Fibroblast of skin of right quadriceps (primary cell): ENCODE measurements at places on chromosomes 3 and 15.
A peak's percentile ranks its signal among the peaks of the same experiment; 100 is the strongest.

GRCh38 chr15:25771338-25771706 is 91.8 kb downstream of the ATP10A start:
- no peak for DNase-seq

DNA sequence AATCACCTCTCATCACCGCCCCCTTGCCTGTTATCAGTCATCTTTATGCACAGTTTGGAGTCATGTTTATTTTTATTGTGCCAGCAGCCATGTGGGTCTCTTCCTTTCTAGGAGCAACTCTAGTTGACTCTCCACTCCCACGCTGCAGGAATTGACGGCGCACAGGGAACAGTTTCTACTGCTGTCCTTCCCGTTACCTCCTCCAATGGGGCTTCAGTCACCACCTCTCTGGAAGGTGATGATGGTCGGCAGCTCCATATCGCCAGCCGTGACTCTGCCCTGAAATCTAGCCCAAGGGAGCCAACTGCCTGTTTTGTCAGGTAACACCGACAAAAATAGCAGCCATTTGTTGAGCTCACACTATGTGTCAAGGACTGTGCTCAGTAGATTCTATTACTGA is 35.6 kb upstream of the FAM107A start:
- no peak for DNase-seq

GRCh38 chr3:150149651-150150051 is 179.0 kb upstream of the PFN2 start:
- peak; percentile 90 for DNase-seq

DNA sequence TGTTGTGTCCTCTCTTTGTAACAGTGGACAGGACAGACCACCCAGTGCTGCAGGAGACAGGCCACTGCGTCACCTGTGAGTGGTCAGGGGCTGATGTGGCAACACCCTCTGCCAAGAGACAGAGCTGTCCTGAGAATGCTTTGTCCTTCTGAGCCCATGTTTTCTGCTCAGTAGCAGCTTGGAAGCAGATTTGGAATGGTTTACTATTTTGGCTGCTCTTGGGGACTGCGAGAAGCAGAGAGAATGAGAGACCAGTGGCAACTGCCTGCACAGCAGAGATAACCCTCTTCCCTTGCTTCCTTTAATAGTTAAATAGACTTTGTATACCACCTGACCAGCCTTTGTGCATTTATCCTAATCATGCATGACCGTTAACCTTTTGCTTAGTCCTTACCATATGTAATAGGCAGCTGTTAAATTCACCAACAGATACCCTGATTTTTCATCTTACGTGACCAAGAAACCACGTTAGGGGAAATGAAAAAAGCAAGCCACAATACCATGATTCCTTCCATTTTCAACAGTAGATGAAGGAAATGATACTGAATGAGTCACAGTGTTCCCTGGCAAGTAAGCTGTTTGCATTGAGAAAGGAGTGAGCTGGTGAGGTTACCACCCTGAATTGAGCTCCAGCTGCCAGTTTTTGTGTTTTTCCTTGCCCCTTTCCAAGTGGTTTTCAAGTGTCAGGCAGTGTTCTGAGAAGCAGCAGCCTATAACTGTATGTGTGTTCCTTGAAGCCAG is 35.5 kb downstream of the B3GALNT1 start:
- peak; percentile 47 for DNase-seq

DNA sequence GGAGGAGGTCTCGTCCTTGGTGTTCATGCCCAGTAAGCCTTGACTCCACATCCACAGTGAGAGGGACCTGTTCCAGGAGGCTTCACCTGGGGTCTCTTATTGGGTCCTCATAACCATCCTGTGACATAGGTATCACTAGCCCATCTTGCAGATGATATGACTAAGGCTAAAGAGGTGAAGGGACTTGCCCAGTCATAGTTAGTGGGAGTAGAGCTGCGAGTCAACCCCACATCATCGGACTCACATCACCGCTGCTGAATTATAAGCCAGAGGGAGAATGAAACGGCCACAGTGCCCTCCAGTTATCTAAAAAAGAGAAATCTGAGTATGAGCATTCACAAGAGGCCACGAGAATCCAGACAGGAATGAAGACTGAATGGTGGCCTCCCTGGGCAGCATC is 66.0 kb downstream of the MESD start:
- no peak for DNase-seq

DNA sequence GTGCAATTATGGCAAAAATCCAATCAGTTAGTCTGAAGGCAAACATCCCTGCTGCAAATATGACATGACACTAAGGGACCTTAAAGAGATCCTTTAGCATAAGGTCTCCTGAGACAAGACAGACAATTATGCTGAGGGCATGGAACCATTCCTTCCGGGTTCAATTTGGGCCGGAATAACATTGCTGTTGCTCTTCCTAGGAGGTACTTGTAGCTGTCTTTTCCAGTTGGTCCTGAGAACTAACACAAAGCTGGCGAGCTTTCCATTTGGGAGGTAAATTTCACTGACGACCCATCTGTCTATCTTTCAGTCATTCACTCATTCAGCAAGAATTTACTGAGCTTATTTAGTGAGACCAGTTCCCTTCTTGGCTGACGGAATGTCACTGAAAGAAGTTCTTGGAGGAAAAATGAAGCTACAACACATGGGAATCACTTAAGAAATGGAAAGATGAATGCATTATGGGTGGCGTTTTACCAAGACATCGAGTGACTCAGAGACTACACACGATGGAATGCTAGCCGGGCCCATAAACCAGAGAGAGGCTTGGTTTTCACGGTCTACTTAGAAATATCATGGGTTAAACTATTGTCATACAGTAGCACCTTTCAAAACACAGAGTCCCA is 215.5 kb downstream of the PDZRN3 start:
- peak; percentile 88 for DNase-seq

DNA sequence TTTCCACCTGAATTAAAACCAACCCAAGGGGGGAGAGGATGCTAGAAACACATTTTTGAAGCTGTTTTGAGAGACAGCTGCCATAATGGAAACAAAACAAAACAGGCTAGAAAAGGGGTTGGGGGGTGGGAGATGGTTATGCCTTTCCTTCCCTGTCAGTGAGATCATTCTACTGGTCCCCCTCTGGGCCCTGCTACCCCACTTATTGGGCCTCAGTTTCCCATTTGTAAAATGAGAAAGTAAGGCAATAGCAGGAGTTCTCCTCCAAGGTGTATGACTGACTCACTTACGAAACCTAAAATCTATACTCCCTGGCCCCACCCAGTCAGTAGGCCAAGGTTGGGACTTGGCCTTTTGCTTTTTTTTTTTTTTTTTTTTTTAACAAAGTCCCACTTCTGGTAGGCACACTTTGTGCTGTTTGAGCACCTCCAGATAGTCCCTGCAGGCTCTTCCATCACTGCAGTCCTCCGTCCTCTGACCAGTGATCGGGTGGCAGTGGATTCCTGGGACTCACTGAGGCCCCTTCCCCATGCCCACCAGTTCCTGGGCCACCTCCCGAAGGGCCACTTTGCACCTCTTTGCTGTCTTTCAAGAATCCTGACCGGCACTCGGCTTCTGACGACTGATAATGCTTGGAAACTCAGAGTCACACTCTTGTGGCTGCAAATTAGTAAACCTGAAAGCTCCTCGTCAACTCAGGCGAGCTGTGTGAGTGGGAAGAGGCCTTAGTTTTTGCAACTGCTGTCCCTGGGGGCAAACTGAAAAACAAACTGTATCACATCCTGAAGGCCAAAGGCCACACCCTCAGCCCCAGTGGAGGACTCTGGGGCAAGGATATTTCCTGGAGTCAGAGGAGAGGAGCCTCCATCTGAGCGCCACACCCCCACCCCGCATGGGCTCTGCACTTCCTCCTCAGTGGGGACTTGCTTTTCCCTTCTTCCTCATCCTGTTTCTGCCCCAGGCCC is 6.7 kb upstream of the PSTPIP1 start:
- DNase-seq, result no peak

DNA sequence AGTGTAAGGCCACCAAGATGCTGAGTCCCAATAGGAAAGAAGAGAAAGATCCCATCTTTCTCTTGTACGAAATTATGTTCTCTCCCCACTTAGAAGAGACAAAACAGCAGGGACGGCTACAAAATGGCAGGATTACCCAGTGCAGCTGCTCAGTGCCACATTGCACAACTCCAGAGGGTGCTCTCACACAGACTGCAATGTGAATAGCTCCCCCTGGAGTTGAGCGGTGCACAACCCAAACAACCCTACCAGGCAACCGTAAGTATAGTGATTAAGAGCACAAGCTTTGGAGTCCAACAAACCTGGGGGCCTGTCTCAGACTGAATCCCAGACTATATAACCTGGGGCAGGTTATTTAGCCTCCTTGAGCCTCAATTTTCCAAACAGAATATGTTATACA is 3.1 kb upstream of the BHLHE40 start:
- peak; percentile 54 for DNase-seq

- DNase-seq, result no peak
These were observed 7.3 kb downstream of the ACOX2 start for GRCh38 chr3:58529516-58530353.

- DNase-seq, result peak; percentile 12
These were observed 35.3 kb upstream of the PPP2R3A start for GRCh38 chr3:135930255-135930654.

GRCh38 chr3:157520485-157521150 is 17.4 kb upstream of the VEPH1 start:
- DNase-seq, result no peak

GRCh38 chr3:66083784-66084213 is 45.1 kb upstream of the MAGI1 start:
- no peak for DNase-seq

- peak; percentile 48 for DNase-seq
These were observed 44.0 kb upstream of the ALDH1A3 start for GRCh38 chr15:100835636-100836035.

DNA sequence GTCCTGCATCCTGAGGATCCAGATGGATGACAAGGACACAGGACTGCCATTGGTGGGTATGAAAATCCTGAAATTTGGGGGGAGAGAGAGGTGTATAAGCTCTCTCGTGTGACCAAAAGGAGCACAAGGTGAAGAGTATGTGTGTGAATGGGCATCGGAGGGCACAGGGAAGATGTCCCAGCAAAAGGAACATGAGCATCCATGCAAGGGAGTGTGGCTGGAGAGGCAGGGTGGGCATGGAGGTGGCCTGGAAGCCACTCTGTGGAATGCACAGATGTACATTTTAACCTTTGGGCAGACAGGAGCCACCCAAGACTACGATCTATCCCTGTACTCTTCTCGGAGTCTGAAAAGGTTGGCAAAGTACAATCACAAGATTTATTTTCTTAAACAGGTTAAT is 54.5 kb downstream of the CAPN7 start:
- no peak for DNase-seq

DNA sequence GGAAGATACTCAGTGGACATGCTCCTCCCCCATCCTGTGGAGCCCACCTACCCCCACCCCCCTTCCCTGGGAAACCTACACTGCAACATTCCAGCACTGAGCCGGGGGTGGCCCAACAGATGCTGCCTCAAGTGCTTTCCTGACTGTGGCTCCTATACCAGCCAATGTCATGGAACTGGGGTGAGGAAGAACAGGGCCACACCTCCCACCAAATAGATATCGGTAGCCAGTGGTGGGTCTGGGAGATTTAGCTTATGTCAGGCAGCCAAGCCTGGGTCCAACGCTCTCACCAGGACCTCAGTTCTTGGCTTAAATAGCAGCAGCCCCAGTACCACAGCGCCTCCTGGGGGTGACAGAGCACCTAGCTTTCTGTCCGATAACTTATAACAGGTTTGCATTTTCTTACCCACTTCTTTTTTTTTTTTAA is 30.3 kb downstream of the CDC25A start:
- DNase-seq, result peak; percentile 45

GRCh38 chr15:75032395-75032794 is 9.0 kb downstream of the PPCDC start:
- no peak for DNase-seq

DNA sequence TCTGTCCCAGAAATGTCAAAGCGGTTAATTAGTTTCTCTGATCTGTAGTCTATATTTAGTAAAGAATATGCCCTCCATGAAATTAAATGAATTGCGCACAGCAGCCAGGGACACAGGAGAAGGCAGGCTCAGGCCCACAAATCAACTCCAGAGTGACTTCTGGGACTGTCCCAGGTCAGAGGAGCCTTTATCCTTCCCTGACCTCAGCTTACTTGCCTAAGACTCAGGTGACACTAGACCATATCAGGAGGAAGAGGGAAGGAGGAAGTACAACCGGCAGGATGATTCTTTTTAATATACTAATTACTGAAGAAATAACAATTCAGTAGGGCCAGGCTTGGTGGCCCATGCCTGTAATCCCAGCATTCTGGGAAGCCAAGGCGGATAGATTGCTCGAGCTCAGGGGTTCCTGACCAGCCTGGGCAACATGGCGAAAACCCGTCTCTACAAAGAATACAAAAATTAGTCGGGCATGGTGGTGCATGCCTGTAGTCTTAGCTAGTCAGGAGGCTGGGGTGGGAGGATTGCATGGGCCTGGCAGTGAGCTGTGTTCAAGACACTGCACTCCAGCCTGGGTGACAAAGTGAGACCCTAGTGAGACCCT is 1.8 kb upstream of the GPR15 start:
- no peak for DNase-seq

GRCh38 chr3:192281207-192281880 is 446.0 kb downstream of the FGF12 start:
- no peak for DNase-seq

GRCh38 chr15:89198934-89199333 is 22.4 kb downstream of the RLBP1 start:
- DNase-seq, result no peak

GRCh38 chr3:23465569-23465968 is 262.4 kb downstream of the UBE2E2 start:
- no peak for DNase-seq

- no peak for DNase-seq
These were observed 12.7 kb upstream of the CFAP100 start for GRCh38 chr3:126381966-126382365.

GRCh38 chr3:172627057-172627809 is 83.6 kb downstream of the NCEH1 start:
- DNase-seq, result peak; percentile 52

- peak; percentile 79 for DNase-seq
These were observed 303.0 kb upstream of the TPM1 start for GRCh38 chr15:62739507-62739906.

DNA sequence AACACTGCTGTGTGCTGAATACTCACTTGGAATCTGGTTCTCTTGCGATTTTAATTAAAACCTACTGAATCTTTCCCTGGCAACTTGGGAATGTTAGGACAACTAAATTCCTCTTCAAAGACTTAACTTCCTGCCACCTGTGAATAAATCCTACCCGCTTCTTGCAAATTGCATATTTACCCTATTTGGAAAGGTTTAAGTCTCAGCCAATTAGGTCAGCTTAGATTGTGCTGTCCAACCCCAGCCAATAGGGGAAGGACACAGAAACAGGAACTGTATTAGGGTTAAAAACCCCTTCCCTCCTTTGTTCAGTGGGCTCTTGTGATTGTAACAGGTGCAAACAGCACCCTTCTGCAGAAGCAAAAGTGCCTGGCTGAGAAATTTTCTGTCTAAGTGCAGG is 38.6 kb upstream of the FSTL1 start:
- peak; percentile 29 for DNase-seq

- no peak for DNase-seq
These were observed 89.5 kb upstream of the MANF start for GRCh38 chr3:51295625-51296024.

- DNase-seq, result peak; percentile 72
These were observed 224.4 kb downstream of the THRB start for GRCh38 chr3:24270204-24270691.
